ENCODE measurements at places on chromosomes 4 and X.
A peak's percentile ranks its signal among the peaks of the same experiment; 100 is the strongest.

DNA sequence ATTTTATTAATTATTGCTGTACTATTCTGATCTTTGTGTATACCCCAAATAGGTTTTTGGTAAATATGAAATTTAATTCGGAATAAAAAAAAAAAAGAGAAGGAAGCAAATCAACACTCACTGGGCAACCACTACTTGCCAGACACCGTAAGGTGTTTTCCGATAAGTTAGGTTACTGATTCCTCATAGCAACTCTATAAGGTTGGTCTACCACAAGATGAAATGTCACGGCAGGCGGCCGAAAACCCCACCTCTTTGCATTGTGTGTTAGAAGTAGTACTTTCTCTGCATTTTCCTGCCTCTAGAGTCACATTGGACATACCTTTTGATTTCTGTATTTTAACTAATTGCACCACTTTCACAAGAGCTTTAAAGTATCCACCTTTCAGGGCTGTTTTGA is 44.5 kb upstream of the RASGEF1B start:
- no peak for DNase-seq

DNA sequence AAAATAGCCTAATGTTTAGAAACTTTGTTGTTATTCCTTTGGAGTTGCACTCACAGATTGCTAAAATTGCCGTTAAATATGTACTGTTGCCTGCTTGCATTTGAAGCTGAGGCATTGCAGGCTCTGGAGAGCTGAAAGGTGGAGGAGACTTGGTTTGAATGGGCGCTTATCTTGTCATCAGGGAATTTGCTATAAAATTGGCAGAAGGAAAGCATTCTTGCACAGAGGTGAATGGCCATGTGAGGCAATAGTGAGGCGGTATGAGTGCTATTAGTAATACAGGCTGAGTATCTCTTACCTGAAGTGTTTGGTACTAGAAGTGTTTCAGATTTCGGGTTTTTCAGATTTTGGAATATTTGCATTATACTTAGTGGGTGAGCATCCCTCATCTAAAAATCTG is 41.3 kb downstream of the TRAPPC11 start:
- no peak for DNase-seq

DNA sequence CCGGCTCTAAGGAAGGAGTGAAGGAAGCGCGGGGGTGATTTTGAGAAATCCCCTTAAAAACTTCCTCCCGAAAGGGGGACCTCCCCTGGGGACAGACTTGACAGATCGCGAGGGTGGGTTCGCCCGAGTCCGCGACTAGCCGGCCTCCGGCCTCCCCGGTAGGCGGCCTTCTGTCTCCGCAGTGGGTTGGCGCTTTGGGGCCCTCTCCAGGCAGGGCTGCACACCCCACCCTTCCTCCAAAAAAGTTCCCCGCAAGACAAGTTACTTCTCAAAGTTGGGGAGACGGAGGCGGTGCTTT is 24.8 kb downstream of the HOPX start:
- no peak for DNase-seq

- DNase-seq, result no peak
These were observed 504.0 kb downstream of the MAGEE1 start for GRCh38 chrX:76931518-76931917.

DNA sequence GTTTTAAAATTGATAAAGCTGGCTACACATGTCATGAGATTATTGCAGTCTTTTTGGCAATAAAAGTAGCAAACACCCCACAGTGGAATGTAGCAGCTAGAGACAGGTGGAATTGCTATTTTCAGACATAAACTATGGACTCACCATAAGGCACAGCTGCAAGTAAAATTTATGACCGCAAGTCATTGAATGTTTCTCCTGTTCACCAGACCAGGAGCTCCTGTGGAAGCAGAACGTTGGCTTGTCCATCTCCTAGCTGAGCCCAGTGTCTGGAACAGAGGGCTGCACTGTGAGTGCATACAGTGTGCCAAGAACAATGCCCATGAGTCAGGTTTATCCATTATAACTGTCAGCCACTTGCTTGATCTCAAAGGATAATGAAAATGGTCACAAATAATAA is 538.2 kb downstream of the INPP4B start:
- DNase-seq, result no peak

GRCh38 chr4:41069838-41070237 is 144.5 kb downstream of the APBB2 start:
- DNase-seq, result no peak

- no peak for DNase-seq
These were observed 14.5 kb downstream of the ARHGAP24 start for GRCh38 chr4:85489273-85489981.

GRCh38 chrX:48472851-48473703 is 2.9 kb upstream of the FTSJ1 start:
- no peak for DNase-seq

DNA sequence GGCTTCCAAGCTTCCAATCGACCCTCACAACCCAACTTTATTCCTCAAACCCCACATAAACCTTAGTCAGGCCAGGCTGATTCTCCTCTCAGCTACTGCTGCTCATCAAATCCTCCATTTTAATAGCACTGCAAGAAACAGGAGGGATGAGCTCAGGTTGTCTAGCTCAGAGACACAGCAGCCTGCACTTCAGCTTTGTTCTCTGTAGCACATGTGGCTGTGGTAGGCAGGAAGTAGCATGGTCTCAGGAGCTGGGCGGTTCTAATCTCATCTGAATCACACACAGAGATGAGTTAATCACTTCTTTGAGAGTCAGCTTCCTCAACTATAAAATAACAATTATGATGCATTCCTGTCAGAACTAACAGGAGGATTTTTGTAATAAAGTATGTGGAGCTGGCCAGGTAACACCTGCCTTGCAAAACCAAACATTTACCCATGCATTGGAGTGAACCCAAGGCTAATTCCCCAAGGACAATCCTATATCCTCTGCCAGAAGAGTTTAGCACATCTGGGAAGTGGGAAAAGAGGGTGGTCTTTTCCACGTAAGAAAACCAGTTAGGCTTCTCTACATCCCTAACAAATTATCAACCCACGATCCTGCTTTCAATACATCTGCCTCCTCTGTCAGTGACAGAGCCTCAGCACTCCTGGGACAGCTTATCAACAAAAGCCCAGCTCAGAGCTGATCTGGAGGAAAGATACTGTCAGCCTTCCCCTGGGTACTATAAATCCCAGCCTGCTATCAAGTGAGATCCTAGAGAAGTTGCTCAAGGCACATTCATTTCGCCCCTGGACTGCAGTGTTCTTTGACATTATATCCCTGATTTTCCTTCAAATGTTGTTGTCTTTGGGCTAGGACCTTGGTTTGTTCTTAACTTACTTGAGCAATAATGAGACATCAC is 32.8 kb downstream of the ELOVL6 start:
- peak; percentile 31 for DNase-seq

DNA sequence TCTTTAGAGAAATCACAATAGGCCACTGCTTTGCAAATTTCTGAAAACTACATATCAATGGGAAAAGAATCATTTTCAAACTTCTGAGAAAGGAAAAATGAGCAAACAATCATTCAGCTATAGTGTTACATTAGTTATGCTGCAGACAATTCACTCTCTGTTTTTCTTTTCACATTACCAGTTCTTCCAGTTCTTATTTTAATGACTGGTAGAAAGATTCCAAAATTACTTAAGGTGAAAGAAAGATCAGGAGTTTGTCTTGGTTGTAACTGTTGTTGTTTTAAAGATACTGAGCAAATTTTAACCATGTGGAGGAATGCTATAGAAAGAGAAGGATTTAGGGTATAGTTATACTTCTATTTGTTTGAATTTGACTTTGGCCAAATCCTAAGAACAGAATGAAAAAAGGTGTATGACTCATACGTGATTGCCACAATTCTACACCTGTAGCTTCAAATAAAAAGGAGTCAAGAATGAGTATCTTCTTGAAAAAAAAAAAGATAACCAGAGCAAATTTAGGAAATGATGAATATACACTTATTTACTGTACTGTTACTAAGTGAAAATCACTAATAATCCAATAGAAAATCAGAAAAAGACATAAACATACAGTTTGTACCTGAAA is 21.0 kb upstream of the RASGEF1B start:
- no peak for DNase-seq

- DNase-seq, result no peak
These were observed 33.3 kb upstream of the GPC4 start for GRCh38 chrX:133448512-133449076.

- DNase-seq, result peak; percentile 1
These were observed 89.8 kb downstream of the EIF4E start for GRCh38 chr4:98838977-98839618.

GRCh38 chr4:81052119-81053068 is 21.9 kb downstream of the BMP3 start:
- DNase-seq, result peak; percentile 20

DNA sequence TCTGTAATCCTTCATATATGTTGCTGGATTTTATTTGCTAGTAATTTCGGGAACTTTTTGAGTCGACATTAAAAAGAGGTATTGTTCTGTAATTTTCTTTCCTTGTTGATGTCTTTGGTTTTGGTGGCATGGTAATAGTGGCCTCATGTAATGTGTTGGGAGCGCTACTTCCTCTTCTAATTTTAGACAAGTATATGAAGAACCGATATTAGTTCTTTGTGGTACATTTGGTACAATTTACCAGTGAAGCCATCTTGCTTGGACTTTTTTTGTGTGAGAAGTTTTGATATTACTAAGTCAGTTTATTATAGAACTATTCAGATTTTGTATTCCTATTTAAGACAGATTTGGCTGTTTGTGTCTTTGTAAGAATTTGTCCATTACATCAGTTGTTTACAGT is 669.2 kb upstream of the AADAT start:
- no peak for DNase-seq

- no peak for DNase-seq
These were observed 50.1 kb upstream of the ACSL4 start for GRCh38 chrX:109782994-109783700.

- DNase-seq, result no peak
These were observed 22.3 kb upstream of the THOC2 start for GRCh38 chrX:123755107-123755506.

DNA sequence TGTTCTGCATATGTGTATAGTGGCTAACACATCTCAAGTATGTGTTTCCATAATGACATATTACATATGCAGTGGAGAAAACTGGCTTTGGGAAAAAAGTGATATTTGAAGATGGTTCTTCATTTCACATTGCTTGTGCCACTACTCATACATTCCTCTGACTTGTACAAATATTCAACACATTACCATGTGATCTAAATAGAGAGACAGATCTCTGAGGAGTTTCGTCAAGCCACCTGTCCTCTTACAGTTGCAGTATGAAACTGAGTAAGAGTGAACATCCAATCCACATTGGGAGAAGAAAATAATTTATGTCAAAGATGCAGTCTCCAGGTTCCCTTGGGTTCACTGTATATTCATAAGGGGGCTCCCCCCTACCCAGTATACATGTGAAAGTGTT is 123.9 kb downstream of the KDR start:
- no peak for DNase-seq

GRCh38 chrX:49912086-49912485 is 10.3 kb upstream of the CLCN5 start:
- no peak for DNase-seq

DNA sequence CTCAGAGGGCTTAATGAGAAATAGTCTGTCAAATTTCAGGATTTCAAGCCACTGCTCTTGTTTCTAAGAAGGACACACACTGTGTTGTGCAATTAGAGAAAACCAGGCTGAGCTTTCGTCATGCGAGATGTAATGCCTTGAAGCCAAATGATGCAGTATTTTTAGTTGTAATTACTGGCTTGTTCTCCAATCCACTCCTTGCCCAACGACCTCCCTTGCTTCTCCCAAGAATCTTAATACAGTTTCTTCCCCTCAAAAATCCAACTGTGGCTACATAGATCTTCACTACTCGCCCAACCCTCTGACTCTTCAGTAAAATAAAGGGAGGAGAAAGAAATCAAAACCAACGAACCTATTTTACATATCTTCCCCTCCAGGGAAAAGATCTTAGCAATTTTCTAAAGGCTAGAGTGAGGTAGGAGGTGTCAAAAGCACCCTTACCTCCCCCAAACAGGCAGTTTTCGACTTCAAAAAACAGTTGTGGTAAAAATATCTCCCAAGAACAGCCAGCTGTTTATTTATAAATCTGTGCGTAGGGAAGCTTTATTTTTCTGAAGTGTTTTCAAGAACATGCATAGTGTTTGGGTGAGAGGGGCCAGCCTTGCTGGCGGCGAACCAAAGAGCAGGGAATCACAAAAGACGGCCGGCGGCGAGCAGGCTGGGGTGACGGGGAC is 68.7 kb downstream of the MGST2 start:
- DNase-seq, result peak; percentile 74

GRCh38 chr4:4792466-4792865 is 67.0 kb upstream of the MSX1 start:
- DNase-seq, result no peak

- DNase-seq, result no peak
These were observed 934 bp downstream of the PDHA1 start for GRCh38 chrX:19344661-19345060.

DNA sequence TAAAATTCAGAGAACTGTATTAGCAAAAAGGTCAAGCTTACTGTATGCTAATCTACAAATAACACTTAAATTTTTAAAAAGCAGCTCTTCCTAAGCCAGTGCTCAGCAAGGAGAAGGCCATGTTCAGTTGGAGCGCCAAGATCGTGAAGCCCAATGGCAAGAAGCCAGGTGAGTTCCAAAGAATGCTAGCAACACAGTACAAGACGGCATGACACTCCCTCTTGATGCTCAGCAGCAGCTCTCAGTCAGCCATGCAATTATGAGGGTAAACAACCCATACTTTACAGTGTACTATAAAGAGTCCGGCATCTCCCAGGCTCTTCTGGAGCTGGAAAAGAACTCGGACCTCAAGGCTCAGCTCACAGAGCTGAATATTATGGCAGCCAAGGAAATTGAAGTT is 34.9 kb downstream of the STX18 start:
- DNase-seq, result no peak

GRCh38 chr4:99893839-99894160 is 427 bp downstream of the LAMTOR3 start:
- DNase-seq, result no peak

DNA sequence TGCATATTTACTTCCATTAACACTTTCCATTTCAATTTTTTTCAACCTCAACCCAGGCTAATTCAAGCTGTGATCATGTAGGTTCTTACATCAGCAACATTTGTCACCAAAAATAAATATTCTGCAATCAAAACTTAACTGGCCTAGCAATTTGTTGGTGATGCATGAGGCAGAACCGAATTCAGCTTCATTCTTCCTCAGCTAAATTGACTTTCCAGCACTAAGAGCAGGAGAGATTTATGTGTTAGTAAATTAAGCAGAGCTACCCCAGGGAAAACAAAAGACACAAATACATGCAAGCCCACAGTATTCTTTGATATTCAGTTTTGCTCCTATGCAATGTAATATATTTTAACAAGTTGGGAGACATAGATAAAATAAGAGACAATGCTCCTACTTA is 208.7 kb upstream of the NDST3 start:
- no peak for DNase-seq

DNA sequence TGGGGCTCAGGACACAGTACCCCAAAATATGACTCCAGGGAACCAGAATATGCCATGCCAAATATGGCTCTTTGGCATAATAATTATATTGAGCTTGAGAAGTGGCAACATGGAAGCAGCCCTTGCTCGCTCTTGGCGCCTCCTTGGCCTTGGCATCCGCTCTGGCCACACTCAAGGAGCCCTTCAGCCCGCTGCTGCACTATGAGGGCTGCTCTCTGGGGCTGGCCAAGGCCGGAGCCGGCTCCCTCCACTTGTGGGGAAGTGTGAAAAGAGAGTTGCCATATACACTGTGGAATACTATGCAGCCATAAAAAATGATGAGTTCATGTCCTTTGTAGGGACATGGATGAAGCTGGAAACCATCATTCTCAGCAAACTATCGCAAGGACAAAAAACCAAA is 18.4 kb upstream of the HERC6 start:
- DNase-seq, result no peak

Data from AML-193 (cell line).